ENCODE measurements at places on chromosomes 4 and X.

DNA sequence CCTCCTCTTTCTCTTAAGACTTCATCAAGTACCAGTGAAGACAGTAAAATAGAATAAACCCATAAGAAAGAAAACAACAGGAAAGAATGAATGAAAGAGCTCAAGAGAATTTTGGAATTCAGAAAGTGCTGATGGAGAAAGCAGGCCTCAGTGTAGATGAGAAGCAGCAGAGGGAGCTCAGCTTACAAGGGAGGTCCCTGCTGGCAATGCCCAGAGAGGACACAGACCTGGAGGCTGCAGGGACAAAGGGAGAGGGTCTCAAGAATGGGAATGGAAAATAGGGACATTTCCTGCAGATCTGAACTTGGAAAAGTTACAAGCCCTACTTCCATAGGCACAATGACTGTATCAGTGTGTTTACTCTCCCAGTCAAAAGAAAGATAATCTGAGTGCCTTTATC, 64.5 kb upstream of the MAGEA10 start:
- DNase-seq = no peak

DNA sequence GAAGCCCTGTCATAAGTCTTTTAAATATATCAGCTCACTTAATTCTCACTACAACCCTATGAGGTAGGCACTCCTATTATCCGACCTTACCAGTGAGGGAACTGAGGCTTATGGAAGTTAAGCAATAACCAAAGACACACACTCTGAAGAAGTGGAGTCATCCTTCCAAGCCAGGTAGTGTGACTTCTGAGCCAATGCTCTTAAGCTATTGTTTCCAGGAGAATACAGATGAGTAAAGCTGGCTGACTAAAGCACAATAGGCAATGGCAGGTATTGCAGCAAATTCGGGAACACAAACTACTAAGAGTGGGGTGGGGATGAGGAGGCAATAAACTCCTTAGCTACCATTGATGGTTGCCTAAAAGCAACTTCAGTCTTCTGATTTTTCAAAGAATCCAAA, 81.8 kb upstream of the KIT start:
- no peak for DNase-seq

- no peak for DNase-seq
Observed at GRCh38 chr4:147493307-147493706, 12.4 kb downstream of the EDNRA start.

GRCh38 chr4:85370400-85371032, 104.4 kb upstream of the ARHGAP24 start:
- DNase-seq = no peak

DNA sequence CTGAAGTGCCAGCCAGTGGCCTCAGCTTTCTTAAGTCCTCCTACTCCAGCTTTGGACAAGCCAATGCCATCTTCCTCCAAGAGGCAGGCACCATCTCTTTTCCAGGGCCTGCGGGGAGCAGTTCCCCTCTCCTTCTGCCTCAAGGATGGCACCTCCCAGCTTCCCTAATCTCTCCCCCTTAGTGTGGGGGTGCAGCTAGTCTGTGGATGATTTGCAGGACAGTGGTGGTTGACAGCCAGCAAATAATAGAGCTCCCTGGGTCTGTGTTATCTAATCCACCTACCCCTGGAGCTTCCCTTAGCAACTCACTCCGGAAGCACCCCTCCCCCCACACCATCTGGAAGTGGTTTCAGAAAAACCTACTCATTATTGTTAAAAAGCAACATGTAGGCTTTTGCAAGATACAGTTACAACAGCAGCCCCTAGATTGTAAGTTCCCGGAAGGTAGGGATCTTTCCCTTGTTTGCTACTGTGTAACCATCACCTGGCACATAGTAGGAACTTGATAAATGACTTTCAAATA, 247.1 kb downstream of the BCOR start:
- DNase-seq = no peak

DNA sequence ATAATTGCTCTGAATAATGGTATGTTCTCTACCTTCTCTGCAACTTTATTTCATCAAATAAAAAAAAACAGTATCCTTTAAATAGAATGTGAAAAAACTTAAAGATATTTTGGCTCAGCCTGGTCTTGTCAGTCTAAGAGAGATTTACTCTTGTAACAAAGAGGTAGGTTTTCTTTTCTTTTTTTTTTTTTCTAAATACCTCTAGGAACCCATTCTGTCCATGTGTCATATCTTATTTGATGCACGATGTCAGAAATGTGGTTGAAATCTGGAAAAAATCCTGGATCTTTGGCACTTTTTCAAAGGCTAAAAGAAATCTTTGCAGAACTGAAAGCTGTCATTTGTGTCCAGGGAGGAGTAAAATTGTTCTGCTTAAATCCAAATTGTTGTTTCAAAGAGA, 17.3 kb upstream of the FGF5 start:
- DNase-seq = no peak

- no peak for DNase-seq
Observed at GRCh38 chr4:1153567-1154090, 18.8 kb downstream of the SPON2 start.
